ENCODE measurements at places on chromosomes 12 and 14. TPM values are rescaled to one million over a fixed set of nuclear protein-coding genes. Genes with fewer than 3 reads are reported as not detected.

Gene CLEC9A
- total RNA-seq, result not detected

Gene PLEKHG3
- 126 TPM for total RNA-seq

GRCh38 chr12:24200010-24200409 lies 250.5 kb upstream of the SOX5 start:
- no peaks in the 10 kb centered on the region for H3K27me3 ChIP-seq
- H3K36me3 ChIP-seq, result no peaks in the 10 kb centered on the region
- H3K4me1 ChIP-seq, result no peaks in the 10 kb centered on the region
- H3K27ac ChIP-seq, result no peak overlapping the region
- no peak overlapping the region for H3K4me3 ChIP-seq

GRCh38 chr14:75328558-75329155 lies 50.0 kb downstream of the FOS start:
- peaks cover 10% of the 10 kb centered on the region for H3K4me1 ChIP-seq
- no peak overlapping the region for H3K4me3 ChIP-seq
- no peak for DNase-seq
- H3K36me3 ChIP-seq, result no peaks in the 10 kb centered on the region
- H3K27ac ChIP-seq, result no peak overlapping the region

DNA sequence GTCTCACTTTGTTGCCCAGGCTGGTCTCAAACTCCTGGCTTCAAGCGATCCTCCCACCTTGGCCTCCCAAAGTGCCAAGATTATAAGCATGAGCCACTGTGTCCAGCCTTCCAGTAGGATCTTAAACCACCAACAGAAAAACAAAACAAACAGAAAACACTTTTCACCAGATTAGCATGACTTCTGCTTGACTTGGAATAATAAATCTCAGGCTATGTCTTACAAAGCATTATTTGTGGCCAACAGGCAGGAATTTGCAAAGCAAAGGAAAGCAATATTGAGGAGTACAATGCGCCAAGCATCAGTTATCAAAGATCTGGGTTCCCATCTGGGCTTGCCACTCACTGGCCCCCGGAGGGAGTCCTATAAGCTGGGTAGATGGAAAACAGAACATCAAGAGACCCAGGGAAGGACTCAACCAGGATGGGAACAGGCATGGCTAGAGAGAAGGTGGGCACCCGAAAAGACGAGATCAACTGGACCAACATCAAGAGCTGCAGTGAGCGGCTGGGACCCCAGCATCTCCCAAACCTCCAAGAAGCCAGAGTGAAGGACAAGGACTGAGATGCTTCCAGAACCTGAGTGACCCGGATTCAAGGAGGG lies 101.2 kb downstream of the TMEM30B start:
- DNase-seq, result no peak
- H3K27me3 ChIP-seq, result no peaks in the 10 kb centered on the region
- no peak overlapping the region for H3K4me3 ChIP-seq
- H3K27ac ChIP-seq, result no peak overlapping the region
- no peaks in the 10 kb centered on the region for H3K36me3 ChIP-seq
- peaks cover 57% of the 10 kb centered on the region for H3K4me1 ChIP-seq

- H3K27me3 ChIP-seq, result no peaks in the 10 kb centered on the region
- H3K4me3 ChIP-seq, result no peak overlapping the region
- peaks cover 17% of the 10 kb centered on the region for H3K4me1 ChIP-seq
- H3K36me3 ChIP-seq, result peaks cover 24% of the 10 kb centered on the region
Observed at GRCh38 chr14:89324501-89325298, 92.3 kb downstream of the FOXN3 start.

DNA sequence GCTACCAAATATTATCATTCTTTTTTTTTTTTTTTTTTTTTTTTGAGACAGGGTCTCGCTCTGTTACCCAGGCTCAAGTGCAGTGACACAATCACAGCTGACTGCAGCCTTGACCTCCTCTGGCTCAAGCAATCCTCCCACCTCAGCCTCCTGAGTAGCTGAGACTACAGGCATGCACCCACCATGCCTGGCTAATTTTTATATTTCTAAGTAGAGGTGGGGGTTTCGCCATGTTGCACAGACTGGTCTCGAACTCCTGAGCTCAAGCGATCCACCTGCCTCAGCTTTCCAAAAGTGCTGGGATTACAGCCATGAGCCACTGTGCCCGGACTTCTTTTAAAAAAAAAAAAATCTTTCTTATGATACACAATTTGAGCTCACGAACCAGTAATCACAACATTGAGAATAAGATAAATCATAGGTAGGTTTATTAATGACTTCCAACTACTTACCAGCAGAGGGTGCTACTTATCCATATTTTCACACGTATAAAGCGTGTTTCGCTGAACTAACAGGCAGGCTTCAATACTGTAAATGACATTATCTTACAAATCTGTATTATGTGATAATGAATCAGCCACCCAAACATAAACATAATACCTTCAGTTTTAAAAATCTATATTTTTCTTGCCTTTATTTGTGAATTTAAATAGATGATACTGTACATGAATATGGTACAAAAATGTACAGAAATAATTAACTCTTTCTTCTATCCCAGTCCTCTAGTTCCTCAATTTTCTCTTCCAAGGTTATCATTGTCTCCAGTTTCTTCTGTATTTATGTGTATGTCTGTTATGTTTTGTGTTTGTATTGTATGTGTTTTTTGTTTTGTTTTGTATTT lies 42.5 kb upstream of the BCAT1 start:
- H3K36me3 ChIP-seq, result no peaks in the 10 kb centered on the region
- no peak overlapping the region for H3K27ac ChIP-seq
- peaks cover 3% of the 10 kb centered on the region for H3K4me1 ChIP-seq
- H3K27me3 ChIP-seq, result no peaks in the 10 kb centered on the region
- DNase-seq, result no peak
- H3K4me3 ChIP-seq, result no peak overlapping the region

GRCh38 chr12:3533703-3534386 lies 42.8 kb downstream of the PRMT8 start:
- no peak for DNase-seq
- no peak overlapping the region for H3K27ac ChIP-seq
- no peaks in the 10 kb centered on the region for H3K36me3 ChIP-seq
- H3K4me1 ChIP-seq, result no peaks in the 10 kb centered on the region
- no peak overlapping the region for H3K4me3 ChIP-seq
- no peaks in the 10 kb centered on the region for H3K27me3 ChIP-seq

- no peak overlapping the region for H3K4me3 ChIP-seq
- H3K27me3 ChIP-seq, result no peaks in the 10 kb centered on the region
- peaks cover 11% of the 10 kb centered on the region for H3K4me1 ChIP-seq
- H3K36me3 ChIP-seq, result peaks cover 55% of the 10 kb centered on the region
- H3K27ac ChIP-seq, result no peak overlapping the region
Observed at GRCh38 chr14:54981698-54982097, 45.2 kb downstream of the WDHD1 start.

Measured in activated CD4-positive, alpha-beta memory T cell treated with anti-CD3 and anti-CD28 coated beads, Interleukin-2, amount 10 ng/mL, durations not matched to agents 7 days and 5 days (primary cell).